ENCODE measurements at places on chromosomes 7 and 10.

DNA sequence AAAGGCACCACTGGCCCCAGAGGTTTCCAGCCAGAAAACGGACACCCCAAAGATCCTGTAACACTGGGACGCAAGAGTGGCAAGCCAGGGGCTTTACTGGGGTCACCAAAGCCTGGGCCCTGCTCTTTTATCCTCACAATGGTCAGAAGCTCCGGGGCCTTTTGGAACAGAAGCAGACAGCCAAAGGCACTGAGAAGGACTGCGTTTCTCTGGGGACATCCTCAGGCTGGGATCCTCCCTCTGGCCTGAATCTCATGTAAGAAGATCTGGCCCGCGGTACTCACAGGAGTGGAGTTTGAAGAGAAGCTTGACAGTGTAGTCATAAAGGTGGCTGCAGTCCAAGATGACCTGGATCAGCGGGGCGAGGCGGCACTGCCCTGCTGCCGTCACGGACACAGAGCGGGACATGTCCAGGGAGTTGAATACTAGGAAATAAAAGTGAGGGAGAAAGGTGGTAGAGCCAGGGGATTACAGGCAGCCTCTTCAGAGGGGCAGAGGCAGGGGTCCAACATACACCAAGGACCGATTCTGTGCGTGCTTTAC, 81.4 kb downstream of the SPDYE5 start:
- no peak overlapping the region for H3K27ac ChIP-seq
- no peaks in the 10 kb centered on the region for H3K4me1 ChIP-seq
- H3K27me3 ChIP-seq: no peaks in the 10 kb centered on the region
- DNase-seq: no peak
- no peak overlapping the region for H3K4me3 ChIP-seq

- no peaks in the 10 kb centered on the region for H3K36me3 ChIP-seq
- no peaks in the 10 kb centered on the region for H3K4me1 ChIP-seq
- no peak for DNase-seq
- H3K27me3 ChIP-seq: no peaks in the 10 kb centered on the region
These were observed 37.0 kb upstream of the RHOBTB1 start for GRCh38 chr10:60980997-60981396.

DNA sequence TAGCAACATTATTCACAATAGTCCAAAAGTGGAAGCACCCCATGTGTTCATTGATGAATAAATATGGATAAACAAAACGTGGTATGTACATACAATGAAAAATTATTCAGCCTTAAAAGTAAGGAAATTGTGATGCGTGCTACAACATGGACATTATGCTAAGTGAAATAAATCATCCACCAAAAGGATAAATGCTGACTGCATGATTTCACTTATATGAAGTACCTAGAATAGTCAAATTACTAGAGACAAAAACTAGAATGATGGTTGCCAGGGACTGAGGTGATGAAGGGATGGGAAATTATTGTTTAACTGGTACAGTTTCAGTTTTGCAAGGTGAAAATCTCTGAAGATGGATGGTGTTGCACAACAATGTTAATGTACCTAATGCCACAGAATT, 56.6 kb downstream of the THSD7A start:
- no peaks in the 10 kb centered on the region for H3K4me1 ChIP-seq
- no peak overlapping the region for H3K4me3 ChIP-seq
- H3K36me3 ChIP-seq: no peaks in the 10 kb centered on the region
- H3K27ac ChIP-seq: no peak overlapping the region

GRCh38 chr7:52712938-52713337, 322.5 kb upstream of the POM121L12 start:
- no peak overlapping the region for H3K4me3 ChIP-seq
- no peaks in the 10 kb centered on the region for H3K36me3 ChIP-seq
- DNase-seq: no peak
- no peak overlapping the region for H3K27ac ChIP-seq
- no peaks in the 10 kb centered on the region for H3K4me1 ChIP-seq

GRCh38 chr10:120606051-120606764, 149.2 kb downstream of the PLPP4 start:
- H3K4me3 ChIP-seq: no peak overlapping the region
- no peak overlapping the region for H3K27ac ChIP-seq

DNA sequence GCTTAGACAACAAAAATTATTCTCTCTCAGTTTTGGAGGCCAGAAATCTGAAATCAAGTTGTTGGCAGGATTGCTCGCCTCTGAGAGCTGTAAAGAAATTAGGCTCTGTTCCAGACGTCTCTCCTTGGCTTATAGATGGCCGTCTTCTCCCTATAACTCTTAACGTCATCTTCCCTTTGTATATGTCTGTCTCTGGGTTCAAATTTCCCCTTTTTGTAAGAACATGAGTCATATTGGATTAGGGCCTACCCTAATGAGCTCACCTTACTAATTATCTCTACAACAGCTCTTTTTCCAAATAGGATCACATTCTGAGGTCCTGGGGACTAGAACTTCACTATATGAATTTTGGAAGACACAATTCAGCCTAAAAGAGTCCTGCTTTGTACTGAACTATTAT, 22.4 kb downstream of the GALNTL5 start:
- no peaks in the 10 kb centered on the region for H3K36me3 ChIP-seq
- no peaks in the 10 kb centered on the region for H3K4me1 ChIP-seq
- no peak overlapping the region for H3K27ac ChIP-seq
- no peak for DNase-seq
